ENCODE measurements at places on chromosomes 1 and 21.

DNA sequence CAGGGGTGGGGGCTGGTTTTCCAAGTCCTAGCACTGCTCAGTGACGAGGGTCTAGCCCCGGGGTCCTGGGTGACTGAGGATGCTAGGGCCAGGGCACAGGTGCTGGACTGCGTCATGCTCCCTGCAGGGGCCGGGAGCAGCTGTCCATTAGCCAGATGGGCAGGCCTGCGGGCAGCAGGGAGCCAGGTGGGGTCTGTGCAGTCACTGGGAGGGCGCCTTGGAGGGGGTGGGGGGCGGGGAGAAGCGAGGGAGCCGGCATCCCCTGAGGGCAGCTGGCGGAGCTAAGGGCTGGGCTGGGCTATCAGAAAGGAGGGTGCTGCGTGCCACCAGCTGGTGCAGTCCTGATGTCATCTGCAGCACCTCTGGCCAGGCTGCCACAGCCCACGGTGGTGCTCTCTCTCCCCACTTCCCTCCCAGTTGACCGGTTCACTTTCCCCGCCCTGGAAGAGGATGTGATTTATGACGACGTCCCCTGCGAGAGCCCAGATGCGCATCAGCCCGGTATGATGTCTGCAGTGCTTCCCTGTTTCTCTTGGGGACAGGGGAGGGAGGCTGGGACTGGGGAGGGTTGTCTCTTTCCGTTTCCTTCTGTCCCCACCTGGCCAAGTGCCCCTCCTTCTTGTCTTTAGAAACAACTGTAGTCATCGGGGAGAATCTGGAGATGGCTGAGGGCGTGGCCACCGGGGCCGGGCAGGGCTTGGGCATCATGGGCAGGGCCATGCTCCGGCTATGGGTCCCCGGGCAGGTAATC lies 63.8 kb downstream of the ARHGEF10L start:
- no peak for DNase-seq

GRCh38 chr1:204983136-204983535 lies 59.9 kb upstream of the CNTN2 start:
- no peak for DNase-seq

DNA sequence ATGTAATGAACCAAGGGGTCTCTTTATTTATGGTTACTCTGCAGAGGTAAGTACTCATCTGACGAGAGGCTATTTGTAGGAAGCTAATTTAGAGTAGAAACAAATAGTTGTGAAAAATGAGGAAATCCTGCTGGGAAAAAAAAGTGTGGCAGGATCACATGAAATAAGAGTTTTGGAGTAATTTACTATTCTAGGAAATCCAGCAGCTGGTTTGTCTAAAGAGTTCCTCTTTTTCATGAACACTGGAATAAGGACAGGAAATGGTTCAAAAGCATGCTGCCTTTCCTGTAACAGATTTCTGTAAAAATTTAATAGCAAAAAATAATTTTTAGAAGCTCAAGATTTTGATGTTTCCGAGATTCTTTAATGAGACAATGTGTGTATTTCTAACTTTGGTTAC lies 177.3 kb downstream of the CHRM3 start:
- DNase-seq, result no peak

DNA sequence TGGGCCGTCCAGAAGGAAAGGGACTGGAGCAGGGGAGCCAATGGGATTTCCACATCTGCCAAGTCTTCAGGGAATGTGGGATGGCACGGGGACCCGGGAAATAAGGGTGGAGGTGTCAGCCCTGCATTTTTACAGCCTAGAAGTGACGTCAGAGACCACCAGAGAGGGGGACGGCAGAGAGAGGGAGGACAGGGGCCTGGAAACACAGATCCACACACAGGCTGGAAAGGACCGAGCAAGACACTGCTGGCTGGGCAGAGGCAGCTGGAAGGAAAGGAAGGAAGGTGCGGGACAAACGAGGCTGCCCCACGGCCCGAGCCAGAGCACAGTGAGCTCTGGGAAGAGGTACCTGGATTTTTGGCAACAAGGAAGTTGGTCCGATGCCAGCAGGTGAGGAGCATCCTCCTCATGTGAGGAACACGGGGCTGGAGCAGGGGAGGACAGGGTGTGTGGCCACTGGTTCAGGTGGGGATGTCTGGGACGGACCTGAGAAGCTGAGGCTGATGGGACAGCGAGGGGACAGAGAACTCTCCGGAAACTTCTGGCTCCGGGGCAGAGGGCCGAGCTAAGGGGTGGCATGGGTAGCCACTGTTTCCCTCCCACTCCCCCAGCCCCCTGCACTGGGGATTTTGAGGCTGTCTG lies 138.3 kb downstream of the PGBD5 start:
- DNase-seq, result no peak

- DNase-seq, result no peak
Measured at GRCh38 chr1:108071601-108072000, 106.6 kb upstream of the VAV3 start.

GRCh38 chr1:116435806-116436610 lies 63.0 kb downstream of the ATP1A1 start:
- DNase-seq, result no peak

GRCh38 chr1:26786437-26787380 lies 1.0 kb upstream of the PIGV start:
- peak; percentile 87 for DNase-seq

- no peak for DNase-seq
Measured at GRCh38 chr1:60924964-60925798, 157.2 kb upstream of the NFIA start.

All from fibroblast of mammary gland (primary cell).